ENCODE measurements at places on chromosomes 1 and 21.
A peak's percentile ranks its signal among the peaks of the same experiment; 100 is the strongest.

GRCh38 chr1:203180611-203181330, 5.1 kb upstream of the MYBPH start:
- no peak for DNase-seq

DNA sequence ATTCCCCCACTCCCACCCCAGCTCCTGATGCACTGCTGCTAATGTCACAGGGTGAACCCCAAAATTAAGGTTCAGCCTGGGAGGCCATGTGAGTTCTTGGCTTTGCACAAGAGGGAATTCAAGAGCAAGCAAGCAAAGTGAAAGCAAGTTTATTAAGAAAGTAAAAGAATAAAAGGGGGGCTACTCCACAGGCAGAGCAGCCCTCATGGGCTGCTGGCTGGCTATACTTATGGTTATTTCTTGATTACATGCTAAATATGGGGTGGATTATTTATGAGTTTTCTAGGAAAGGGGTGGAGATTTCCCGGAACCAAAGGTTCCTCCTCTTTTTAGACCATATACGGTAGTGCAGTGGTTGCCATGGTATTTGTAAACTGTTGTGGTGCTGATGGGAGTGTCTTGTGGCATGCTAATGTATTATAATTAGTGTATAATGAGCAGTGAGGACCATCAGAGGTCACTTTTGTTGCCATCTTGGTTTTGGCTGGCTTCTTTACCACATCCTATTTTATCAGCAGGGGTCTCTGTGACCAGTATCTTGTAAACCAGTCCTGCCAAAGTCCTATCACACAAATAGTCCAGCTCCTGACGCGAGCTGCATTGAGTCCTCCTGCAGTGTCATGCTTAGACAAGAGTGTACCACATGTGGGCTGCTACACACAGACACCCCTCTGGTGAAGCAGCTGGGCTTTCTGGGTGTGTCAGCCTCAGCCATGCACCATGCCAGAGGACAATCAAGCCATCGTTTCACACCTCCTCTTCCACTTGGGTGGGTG, 46.4 kb upstream of the CSF1 start:
- no peak for DNase-seq

DNA sequence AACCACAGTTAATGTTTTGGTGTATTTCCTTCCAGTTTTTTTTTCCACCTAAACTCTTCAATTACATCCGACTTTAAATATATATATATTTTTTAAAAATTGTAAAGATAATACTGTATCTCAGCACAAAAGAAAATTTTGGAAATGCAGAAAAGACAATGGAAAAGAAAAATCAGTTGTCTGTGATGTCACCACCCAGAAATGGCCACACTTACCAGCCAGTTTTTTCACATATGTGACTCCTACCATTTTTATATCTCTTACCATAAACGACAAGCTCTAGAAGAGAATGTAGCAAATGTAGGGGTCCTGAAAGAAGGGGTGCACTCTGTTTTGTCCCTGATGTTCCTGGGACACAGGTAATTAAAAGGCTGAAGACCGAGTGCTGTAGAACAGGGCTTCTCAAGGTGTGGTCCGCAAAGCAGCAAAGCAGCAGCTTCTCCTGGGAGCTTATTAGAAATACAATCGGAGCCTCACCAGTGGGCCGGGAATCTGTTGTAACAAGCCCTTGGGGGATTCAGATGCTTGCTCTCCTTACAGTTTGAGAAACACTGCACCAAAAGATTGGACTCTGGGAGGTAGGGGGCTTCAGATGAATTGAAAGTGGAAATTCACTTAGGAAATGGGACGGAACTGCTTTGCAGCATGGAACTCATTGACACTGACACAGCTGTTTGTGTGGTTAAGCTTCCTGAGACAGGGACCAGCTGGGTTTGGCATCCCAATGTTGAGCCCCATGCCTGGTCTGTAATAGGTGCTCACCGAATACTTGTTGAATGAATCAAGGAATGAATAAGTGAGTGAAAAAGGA, 44.1 kb downstream of the ALPL start:
- no peak for DNase-seq

GRCh38 chr21:26539566-26539965, 33.5 kb downstream of the CYYR1 start:
- DNase-seq = no peak

DNA sequence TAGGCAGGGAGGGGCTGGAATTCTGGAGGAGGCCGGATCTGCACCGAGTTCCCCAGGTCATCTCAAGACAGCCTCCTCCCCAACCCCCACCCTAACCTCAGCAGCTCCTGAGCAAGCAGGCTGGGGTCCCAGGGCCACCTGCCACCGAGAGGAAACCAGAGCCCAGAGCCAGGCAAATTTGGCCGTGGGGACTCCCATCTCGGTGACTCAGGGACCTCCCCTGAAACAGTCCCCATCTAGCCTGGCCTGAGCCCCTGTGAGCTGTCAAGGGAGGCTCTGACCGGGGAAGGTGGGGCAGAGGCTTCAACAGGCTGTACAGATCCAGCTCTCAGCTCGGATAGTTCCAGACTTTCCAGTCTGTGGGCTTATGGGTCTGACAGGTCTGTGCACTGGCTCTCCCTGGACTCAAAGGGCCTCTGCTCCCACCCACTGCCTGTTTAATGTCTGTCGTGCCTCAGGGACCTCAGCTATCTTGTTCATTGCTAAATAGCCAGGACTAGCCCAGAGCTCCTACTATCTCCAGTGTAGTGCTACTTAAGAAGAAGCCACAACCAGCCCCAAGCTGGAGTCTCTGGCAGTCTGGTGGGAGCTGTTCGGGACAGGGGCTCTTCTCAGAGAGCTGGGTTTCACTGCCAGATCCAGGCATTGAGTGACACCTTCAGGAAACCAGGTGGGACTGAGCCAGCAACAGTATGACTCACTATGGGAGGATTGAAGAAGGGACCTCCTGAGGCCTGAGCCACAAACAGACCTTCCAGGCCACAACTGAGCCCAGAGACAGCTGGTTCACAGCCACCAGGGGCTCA, 25.6 kb downstream of the MATN1 start:
- no peak for DNase-seq

DNA sequence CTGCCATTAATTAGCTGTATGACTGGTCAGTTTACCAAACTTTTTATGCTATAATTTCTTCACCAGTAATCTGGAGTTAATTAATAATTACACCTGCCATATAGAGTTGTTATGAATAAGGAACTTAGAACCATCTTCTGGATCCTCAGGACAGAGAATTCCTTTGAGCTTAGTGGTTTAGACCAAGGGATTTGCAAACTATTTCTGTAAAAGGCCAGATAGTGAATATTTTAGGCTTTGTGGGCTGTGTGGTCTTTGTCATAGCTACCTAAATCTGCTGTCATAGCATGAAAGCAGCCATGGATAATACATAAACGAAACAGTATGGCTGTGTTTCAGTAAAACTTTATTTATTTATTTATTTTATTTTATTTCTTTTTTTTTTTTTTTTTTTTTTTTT, 9.0 kb downstream of the TIMM17A start:
- DNase-seq = no peak

- no peak for DNase-seq
Observed at GRCh38 chr1:109876617-109877316, 33.9 kb upstream of the CSF1 start.

DNA sequence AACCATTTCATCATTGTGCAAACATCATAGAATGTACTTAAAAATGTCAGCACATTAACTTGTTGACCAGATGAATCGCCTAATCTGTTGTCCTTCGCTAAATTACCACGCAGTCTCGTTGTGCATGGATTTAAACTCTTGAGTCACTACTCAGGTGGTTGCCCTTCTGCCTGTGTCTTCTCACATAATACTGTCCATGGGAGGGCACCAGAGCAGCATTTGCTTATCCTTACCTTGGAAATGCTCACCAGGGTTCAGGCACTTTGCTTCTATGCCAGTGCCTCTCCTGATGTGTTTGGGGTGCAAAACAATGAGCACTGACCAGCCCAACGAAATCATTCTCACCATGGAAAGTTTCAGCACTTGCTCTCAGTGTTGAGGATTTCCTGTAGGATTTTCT, 559.9 kb downstream of the RWDD3 start:
- peak; percentile 13 for DNase-seq

GRCh38 chr21:31903896-31904295, 31.1 kb downstream of the HUNK start:
- DNase-seq = no peak

DNA sequence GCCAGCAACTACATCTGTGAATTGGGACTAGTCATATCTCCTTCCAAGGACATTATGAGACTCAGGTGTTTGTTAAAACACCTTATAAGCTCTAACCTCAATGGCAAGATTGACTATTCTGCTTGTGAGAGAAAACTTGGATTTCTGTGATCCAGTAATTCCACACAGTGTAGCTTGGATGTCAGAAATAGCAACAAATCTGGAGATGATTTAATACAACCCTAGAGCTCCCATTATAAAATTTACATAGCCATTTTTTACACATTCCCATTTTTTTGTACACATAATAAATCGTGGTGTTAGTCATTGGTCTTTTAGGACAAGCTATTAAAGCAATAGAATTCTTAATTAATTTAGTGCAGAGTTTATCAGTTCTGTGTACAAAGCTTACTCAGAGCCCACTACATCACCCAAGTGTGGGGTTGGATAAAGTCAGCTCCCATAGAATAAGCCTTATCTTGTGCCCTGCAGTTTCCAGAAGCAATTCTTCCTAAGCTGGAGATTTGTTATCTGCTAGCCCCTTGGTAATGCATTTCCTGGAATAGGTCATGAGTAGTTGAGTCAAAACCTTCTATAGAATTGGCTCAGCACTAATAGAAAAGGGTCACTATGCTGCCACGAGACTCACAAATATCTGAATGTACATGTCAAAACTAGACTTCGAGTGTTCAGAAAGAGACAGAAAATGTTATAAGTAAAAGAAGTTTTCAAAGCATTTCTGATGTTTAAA, 434.0 kb upstream of the RUNX1 start:
- no peak for DNase-seq

- DNase-seq = no peak
Observed at GRCh38 chr1:4203501-4203900, 303.4 kb upstream of the C1orf174 start.

- no peak for DNase-seq
Observed at GRCh38 chr1:5273280-5274003, 619.0 kb downstream of the AJAP1 start.

All from D341Med (cell line).